CD4-positive, alpha-beta T cell treated with Interleukin-15 for 4 hours (primary cell): ENCODE measurements at places on chromosomes 7 and 10.

DNA sequence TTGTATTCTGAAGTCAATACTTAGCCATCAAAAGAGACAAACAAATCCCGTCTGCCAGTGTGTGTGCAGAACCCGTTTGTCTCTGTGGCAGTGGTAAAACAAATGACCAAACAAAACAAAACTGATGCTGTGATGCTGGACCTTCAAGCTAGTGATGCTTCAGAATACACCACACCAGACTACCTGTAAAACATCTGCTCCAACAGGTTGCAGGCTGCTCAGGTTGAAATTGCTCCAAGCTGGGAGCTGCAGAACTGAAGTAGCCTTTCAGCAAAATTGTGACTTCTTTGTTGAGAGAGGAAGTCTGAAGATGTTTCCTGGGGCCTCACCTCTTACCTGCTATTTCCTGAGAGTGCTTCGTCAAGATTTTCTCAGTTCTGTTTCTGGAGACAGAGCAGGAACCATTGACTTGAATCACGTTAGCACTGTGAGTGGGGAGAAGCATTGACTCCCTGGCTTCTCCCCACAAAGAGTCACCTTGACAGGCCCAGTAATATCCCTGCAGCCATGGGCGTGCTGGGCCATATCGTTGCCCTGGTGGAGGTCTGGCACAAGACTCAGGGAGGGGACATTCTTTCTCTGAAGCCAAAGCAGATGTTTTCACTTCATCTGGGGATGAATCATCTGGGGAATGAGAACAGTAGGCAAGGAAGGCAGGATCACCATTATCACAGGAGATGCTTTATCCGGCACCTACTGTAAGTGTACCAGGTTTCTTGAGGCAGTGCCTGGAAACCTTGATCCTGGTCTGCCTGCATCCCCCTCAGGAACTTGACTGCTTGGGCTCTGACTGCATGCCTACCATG is 80.2 kb downstream of the RBM20 start:
- DNase-seq: peak; percentile 11

GRCh38 chr10:21507150-21507549 is 18.3 kb downstream of the SKIDA1 start:
- no peak for DNase-seq

DNA sequence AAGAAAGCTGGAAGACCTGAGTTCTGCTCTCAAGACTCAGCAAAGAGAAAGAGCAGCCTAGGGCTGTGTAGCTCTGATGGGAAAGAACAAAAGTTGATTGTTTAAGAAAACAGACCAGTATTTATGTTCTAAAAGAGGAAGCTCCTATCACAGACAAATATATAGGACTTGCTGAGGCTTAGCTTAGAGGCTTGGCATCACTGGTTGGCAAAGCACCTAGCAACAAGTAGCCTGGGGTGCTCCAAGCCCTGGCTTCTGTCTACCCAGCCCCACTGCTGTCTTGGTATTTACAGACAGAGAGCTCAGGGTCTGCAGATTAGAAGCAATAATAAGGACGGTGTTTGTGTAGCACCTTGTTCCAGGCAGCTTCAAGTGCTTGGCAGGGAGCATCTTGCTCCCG is 36.9 kb upstream of the CCDC3 start:
- DNase-seq: no peak

GRCh38 chr10:84845628-84846261 is 517.4 kb downstream of the CCSER2 start:
- DNase-seq: no peak

DNA sequence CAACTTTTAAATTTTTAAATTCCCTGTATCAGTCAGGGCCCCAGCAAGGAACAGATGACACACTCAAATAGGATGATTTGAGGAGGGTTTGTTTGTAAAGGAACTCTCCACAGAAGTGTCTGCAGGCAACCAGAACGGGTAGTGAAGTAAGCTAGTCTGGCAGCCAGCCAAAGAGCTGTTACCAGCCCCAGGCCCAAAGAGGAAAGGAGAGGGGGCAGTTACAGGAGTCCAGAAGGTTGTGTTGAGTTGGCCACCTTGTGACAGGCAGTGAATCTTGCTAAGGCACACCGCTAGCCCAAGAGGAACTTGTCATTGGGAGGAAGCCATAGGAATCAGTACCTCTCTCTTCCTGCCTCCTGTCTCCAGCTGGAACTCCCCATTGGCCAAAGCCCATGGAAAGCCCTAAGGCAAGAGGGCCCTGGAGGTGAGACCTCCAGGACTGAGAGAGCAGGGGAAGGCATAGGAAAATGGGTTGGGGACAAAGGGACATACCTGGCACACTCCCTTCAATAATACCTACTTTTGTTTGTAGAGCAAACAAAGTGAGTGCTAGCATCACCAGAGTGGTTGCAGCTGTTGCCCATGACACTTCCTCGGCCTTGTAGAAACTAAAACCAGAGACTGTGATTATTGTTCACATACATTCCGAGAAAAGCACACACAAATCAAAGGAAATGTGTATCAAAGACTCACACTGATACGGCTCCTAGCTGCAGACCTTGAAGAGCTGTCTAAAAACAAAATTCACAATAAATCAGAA is 25.4 kb upstream of the GATAD1 start:
- no peak for DNase-seq

GRCh38 chr7:111168182-111168581 is 77.3 kb downstream of the LRRN3 start:
- DNase-seq: no peak

- DNase-seq: no peak
Observed at GRCh38 chr10:70315815-70316214, 32.0 kb upstream of the NPFFR1 start.

DNA sequence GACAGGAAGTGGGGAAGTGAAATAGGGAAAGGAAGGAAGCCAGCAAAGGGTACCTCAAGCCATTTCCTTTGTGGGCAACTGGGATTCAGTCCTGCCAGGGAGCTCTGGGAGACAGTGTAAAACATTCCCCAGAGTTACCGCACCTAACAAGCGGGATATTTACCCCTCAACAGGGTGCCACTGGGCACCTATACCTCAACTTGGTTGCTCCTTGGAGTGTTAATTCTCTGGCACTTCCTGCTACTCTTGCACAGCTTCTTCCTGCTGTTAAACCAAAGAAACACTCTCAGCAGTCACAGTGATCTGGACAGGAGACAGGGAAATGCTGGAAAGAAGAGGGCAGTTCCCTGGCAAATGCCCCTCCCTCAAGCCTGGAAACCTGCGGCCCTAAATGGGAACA is 151.3 kb downstream of the REEP3 start:
- no peak for DNase-seq

GRCh38 chr10:88850712-88851111 is 932 bp downstream of the ANKRD22 start:
- no peak for DNase-seq

DNA sequence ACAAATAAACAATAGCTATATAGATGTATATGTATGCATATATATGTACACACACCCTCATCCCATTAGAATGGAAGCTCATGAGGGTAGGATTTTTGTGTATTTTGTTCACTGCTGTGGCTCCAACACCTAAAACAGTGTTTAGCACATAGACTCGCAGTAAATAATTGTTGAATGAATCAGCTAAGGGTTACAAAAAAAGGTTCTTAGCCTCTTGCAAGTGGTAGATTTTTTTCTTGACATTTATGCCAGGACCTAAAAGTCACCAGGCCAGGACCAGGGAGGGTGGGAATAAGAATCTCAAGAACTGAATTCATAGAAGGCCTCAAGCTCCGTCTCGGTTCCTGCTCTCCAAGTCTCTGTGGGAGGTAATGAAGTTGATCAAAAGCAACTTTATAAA is 82.5 kb upstream of the CAPZA2 start:
- no peak for DNase-seq

- no peak for DNase-seq
Observed at GRCh38 chr10:3982746-3983442, 197.9 kb upstream of the KLF6 start.

DNA sequence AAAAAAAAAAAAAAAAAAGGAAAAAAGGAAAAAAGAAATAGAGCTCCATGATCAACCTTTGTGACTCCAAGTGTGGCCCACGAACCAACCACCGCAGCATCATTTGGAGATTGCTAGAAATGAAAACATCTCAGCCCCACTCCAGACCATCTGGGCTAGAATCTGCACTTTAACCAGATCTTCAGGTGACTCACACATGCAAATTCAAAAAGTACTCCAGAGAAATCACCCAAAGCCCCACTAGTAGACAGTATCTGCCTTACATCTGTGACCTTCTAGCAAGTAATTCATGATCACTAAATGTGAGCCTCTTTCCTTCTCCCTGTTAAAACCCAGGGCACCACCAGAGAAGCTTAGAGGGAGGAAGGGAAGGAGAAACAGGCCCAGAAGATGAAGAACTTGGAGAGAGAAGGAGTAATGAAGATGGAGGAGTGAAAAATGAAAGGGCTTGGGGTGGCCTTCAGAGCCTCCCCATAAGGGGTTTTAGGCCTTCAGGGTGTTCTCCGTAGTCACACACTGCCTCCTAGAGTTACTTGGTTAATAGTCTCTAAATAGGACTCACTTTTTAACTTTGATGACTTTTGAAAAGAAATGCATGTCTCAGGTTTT is 94.0 kb downstream of the SLC37A3 start:
- DNase-seq: peak; percentile 63

GRCh38 chr7:22841954-22842353 is 19.3 kb upstream of the TOMM7 start:
- DNase-seq: no peak

GRCh38 chr10:71378336-71379117 is 18.2 kb upstream of the CDH23 start:
- no peak for DNase-seq

- no peak for DNase-seq
Observed at GRCh38 chr10:62062028-62062427, 160.5 kb downstream of the ARID5B start.
